Activated T-cell treated with anti-CD3 and anti-CD28 coated beads for 4 hours (primary cell): ENCODE measurements at places on chromosomes 1 and 21.

DNA sequence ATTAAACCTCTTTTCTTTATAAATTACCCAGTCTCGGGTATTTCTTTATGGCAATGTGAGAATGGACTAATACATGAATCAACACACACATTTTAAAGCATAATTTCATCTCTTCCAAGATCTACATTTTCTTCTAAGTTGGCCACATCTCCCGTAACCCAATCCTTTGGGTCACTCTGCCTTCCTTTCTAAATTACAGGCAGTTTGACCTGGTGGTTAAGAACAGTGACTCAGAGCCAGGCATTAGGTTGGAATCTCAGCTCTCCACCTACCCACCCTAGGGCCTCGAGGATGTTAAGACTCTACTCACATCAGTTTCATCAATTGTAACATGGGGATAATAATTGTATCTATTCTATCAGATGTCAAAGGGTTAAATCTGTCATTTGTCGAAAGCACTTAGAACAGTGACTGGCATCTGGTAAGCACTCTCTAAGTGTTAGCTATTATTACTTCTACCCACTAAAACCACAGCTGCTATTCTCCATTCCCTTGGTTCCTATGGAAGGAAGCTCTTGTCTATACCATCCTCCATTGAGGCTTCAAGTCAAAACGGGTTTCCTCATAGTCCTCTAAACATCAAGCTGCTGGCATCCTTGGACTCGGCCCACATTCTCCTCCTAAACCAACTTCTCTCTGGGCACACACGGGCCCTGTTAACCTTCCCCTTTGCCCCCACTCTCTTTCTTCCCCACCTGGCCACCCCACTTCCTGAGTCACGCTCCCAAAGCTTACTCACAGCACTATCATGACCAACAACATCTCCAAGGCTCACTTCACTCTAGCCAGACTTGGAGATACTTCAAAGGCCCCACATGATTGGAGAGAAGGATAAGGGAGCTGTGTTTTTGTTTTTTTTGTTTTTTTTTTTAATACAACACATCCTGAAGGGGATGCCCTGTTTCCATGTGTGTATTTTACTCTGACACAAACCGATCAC, 116.9 kb downstream of the TGFBR3 start:
- DNase-seq: no peak

GRCh38 chr1:14650951-14651350, 52.5 kb downstream of the KAZN start:
- no peak for DNase-seq

GRCh38 chr1:96416111-96416595, 305.4 kb upstream of the PTBP2 start:
- no peak for DNase-seq

- no peak for DNase-seq
Measured at GRCh38 chr1:205587581-205587980, 44.2 kb downstream of the ELK4 start.

- no peak for DNase-seq
Measured at GRCh38 chr21:45290948-45291612, 3.4 kb upstream of the POFUT2 start.

GRCh38 chr1:58785442-58786058, 1.7 kb upstream of the JUN start:
- DNase-seq: peak; percentile 5
